SK-MEL-5 (cell line): ENCODE measurements at places on chromosomes 12 and 14. TPM values are rescaled to one million over a fixed set of nuclear protein-coding genes. Genes with fewer than 3 reads are reported as not detected.
A peak's percentile ranks its signal among the peaks of the same experiment; 100 is the strongest.

- no peak for DNase-seq
Observed at GRCh38 chr14:37114002-37114401, 58.4 kb downstream of the SLC25A21 start.

DNA sequence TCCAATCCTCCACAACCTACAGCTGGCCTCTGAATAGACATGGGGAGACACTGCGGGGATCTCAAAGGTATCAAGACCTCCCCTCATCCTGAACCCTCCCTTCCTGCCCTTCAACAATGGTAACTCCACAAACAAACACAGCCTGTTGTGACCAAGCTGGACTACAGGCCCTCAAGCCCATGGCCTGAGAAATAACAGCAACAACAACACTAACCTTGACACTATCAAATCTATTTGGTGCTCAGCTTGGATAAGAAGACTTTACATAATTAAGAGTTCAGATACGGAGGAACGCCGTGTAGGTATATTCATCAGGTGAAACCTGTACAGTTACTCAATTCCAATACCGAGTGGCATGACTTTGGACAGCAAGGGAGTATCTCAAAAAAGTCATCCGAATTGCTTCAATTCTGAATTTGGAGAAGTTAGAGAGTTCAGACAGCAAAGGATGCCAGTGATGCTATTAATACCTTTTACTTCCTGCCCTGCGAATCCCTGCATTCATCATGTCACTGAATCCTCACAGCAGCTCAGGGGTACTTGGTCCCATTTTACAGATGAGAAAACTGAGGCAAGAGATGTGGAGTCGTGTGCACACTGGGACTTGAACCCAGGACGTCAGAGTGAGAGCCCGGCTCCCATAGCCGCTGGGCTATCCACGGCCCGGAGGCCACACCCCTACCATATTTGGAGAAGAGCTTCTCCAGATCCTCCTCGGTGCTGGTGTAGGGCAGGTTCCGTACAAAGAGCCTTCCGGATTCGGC is 17.8 kb downstream of the RBM19 start:
- DNase-seq, result no peak

- DNase-seq, result no peak
Observed at GRCh38 chr12:57816855-57817151, 1.7 kb downstream of the AVIL start.

- no peak for DNase-seq
Observed at GRCh38 chr12:31736472-31736871, 7.7 kb upstream of the AMN1 start.

GRCh38 chr12:108371801-108372344 is 32.8 kb upstream of the CMKLR1 start:
- DNase-seq, result no peak

- peak; percentile 26 for DNase-seq
Observed at GRCh38 chr12:8709124-8709830, 11.5 kb downstream of the RIMKLB start.

GRCh38 chr12:107014055-107014454 is 27.1 kb upstream of the MTERF2 start:
- DNase-seq, result no peak

GRCh38 chr14:76465664-76466063 is 89.7 kb downstream of the ESRRB start:
- no peak for DNase-seq

- no peak for DNase-seq
Observed at GRCh38 chr12:108965886-108966285, 55.0 kb downstream of the SVOP start.

DNA sequence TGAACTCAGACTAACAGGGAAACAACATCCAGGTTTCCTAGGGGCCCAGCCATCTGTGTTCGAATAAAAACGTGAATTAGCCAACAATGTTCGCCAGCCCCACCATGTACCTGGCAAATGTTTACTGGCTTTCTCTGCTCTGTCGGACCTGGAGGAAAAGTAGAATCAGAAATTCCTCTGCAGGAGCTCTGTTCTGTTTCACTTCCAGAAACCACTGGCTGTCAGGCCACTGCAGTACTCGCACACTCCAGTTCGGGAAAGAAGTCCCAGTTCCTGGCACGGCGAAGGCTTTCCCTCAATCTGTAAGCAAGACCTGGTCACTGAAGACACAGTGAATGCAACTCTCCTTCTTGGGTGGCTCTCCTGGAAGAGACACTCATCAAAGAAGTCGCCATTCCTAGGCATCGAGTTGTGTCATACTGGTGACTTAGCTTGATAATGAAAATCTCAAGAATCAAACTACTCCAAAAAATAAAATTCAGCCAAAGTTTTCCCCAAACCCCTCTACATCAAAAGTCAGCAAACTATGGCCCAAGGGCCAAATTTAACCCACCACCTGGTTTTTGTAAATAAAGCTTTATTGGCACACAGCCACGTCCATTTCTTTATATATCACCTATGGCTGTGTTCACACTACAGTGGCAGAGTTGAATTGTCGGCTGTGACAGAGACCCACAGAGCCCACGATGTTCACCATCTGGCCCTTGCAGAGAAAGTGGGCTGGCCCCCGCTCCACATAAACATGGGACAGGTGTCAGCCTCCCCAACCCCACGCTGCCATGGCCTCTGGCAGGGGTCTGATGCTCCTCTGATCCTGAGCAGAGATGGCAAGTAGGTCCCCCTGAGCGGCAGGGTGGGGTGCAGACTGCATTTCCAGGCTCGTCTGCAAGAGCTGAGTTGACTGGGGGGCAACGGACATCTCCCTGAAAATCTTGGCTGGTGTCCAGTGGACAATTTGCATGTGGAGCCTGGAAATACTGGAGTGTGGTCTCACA is 189.2 kb upstream of the DIO3 start:
- DNase-seq, result no peak

DNA sequence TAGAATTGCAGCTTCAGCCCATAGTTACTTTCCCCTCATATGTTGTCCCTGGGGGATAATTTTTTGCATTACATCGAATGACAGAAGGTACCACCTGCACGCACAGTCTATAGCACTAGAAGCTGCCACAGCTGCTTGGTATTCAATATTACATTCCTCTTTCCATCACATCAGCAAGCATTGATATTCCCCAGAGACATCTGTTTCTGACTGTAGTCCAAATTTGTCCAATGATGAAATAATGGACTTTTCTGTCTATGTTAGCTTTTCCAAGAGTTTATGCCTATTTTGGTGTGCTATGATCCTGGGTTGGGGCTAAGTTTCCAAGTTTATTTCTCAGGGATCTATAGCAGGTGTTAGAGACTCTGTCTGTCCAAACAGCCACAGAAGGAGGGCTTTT is 335.4 kb downstream of the LRIG3 start:
- DNase-seq, result no peak

GRCh38 chr14:36724162-36724561 is 62.5 kb downstream of the PAX9 start:
- no peak for DNase-seq

GRCh38 chr14:50830932-50831725 is at the start of gene NIN:
Gene NIN, minus strand, starts transcription at chr14:50831162. Its CDS starts 9,106 bp downstream, at chr14:50822056.
- peak; percentile 76 for DNase-seq

- peak; percentile 20 for DNase-seq
Observed at GRCh38 chr14:96146131-96146771, 58.4 kb upstream of the BDKRB2 start.

DNA sequence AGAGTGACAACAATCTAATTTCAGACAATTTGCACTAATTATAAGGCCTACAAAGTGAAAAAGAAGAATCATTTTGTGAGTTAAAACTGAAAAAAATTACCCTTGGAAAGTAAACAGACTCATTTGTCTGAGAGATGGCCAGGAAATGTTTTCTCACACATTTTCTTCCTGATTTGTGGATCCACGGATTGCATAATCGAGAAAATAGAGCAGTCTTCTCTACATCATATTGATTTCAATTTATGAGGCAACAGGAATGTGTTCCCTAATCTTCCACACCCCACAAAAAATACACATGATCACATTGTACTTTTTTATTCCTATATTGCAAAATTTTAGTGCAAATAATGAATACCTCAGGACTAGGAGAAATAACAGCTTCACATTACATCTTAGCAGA is 160.8 kb downstream of the CCER1 start:
- no peak for DNase-seq

DNA sequence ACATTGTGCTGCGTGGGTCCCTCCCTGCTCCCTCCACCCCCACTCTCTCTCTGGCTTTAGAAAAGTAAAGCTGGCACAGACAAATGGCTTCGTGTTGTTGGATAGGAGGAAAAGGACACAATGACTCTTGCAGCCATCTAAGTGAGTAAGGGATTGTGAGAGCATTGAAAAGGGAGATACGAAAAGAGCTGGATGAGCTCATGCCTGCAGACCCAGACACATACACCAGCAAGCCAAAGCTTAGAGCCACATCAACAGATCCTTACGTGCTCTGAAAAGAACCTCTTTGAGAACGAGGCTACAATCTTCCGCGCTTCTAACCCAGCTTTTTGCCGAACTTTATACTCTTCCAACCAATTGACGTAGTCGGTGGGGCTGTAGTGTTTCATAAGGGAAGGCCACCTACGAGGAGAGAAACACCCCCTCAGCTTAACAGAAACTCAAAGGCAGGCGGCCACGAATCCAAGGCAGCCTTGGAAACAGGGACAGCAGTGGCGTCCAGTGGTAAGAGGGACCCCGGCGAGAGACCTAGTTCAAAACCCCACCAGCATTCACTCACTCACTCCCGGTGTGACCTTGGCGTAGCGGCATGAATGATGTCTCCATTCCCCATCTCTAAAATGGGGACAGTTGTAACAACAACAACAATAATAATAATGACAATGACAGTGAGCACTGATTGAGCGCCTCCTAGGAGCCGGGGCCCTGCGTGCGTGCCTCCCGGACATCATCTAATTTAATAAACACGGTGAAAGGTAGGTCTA is 1.1 kb downstream of the FBXO21 start:
- no peak for DNase-seq

DNA sequence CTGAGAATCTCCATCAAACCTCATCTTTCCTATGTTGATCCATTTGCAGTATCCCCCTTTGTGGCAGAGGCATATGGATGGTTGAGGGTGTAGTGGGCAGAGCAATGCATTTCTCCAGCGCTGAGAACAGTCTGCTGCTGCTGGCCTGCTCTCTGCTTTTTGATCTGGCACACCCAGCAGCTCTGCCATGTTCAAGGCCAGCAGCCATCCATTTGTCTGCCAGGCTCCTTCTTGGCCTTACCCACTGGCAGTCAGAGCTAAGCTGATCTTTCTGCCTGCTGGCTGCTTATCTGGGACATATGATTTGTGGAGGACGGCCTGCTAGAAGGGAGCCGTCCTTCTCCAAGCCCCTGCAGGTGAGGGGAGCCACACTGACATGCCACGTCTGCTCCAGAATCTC is 17.0 kb downstream of the NPC2 start:
- DNase-seq, result no peak

DYNC1H1 gene
- total RNA-seq, result 383 and 532 TPM in 2 replicates

PDE6H gene
- total RNA-seq, result not detected in 2 replicates

GPHN gene
- 28.6 and 29.4 TPM in 2 replicates for total RNA-seq

TTC6 gene
- not detected in 2 replicates for total RNA-seq

ANO4 gene
- 29.5 and 30.6 TPM in 2 replicates for total RNA-seq

KRT82 gene
- total RNA-seq, result not detected in 2 replicates

SLC10A1 gene
- not detected in 2 replicates for total RNA-seq

PLEKHH1 gene
- 143 and 156 TPM in 2 replicates for total RNA-seq

SSPN gene
- 2.2 and 2.9 TPM in 2 replicates for total RNA-seq
